ENCODE measurements at places on chromosomes 3 and 15.
A peak's percentile ranks its signal among the peaks of the same experiment; 100 is the strongest.

DNA sequence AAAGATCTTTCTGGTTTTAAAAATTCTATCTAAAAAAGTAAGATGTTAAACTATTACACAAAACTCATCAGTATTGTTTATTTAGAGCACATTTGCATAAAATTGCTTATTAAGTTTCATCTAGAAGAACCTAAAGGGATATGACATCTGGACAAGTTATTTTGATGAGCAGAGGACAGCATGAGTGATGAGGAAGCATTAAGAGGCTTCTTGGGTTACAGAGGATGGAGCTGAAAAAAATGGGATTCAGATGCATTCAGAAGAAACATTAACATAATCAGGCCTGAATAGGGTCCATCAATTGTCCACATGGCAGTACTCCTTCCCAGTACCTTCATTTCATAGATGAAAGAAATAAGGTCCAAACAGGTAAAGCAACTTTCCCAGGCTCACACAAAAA, 41.6 kb downstream of the IMPG2 start:
- no peak overlapping the region for H3K4me3 ChIP-seq
- no peaks in the 10 kb centered on the region for H3K36me3 ChIP-seq
- H3K27ac ChIP-seq = no peak overlapping the region
- H3K27me3 ChIP-seq = peaks cover 25% of the 10 kb centered on the region

GRCh38 chr15:74549816-74550215, 8.8 kb downstream of the ARID3B start:
- H3K27ac ChIP-seq = peak overlapping the region; percentile 32
- H3K4me3 ChIP-seq = no peak overlapping the region
- peaks cover 21% of the 10 kb centered on the region for H3K4me1 ChIP-seq
- no peaks in the 10 kb centered on the region for H3K27me3 ChIP-seq
- no peak for DNase-seq
- H3K36me3 ChIP-seq = peaks cover 57% of the 10 kb centered on the region

- H3K36me3 ChIP-seq = no peaks in the 10 kb centered on the region
- H3K27ac ChIP-seq = no peak overlapping the region
- H3K4me1 ChIP-seq = peaks cover 56% of the 10 kb centered on the region
- H3K27me3 ChIP-seq = peaks cover 93% of the 10 kb centered on the region
- peak; percentile 57 for DNase-seq
These were observed 1.0 kb downstream of the SHOX2 start for GRCh38 chr3:158105119-158105709.

GRCh38 chr3:112638327-112639020, 2.5 kb downstream of the CCDC80 start:
- H3K27me3 ChIP-seq = no peaks in the 10 kb centered on the region
- H3K4me1 ChIP-seq = peaks cover 54% of the 10 kb centered on the region
- no peaks in the 10 kb centered on the region for H3K36me3 ChIP-seq
- H3K27ac ChIP-seq = no peak overlapping the region
- DNase-seq = no peak
- H3K4me3 ChIP-seq = no peak overlapping the region

- H3K27ac ChIP-seq = no peak overlapping the region
- H3K27me3 ChIP-seq = no peaks in the 10 kb centered on the region
- H3K4me3 ChIP-seq = no peak overlapping the region
- no peaks in the 10 kb centered on the region for H3K4me1 ChIP-seq
These were observed 75.5 kb downstream of the ADAMTS9 start for GRCh38 chr3:64612082-64612860.

DNA sequence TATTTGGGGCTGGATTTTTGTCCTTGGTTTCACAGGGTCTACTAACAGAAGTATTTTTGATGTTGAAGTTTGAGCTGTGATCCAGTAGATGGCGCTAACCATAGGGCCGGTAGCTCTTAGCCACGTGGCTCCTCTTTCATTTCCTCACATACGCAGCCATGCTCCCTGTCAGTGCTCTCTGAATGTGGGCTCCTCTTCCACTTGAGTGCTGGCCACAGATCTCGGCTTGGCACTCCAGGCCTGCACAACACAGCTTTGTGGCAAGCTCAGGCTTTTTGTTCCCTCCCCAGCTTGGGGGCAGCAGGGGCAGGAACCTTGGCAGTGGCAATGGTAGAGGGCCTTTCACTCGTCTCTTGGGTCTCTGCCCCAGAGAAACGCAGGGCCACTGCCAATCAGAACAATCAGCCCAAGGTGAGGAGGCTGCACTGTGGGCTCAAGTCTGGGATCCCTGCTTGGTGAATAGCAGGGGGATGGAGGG, 18.6 kb upstream of the DNAAF4 start:
- H3K4me1 ChIP-seq = no peaks in the 10 kb centered on the region
- no peak overlapping the region for H3K27ac ChIP-seq
- H3K4me3 ChIP-seq = no peak overlapping the region
- no peaks in the 10 kb centered on the region for H3K36me3 ChIP-seq
- DNase-seq = peak; percentile 87

DNA sequence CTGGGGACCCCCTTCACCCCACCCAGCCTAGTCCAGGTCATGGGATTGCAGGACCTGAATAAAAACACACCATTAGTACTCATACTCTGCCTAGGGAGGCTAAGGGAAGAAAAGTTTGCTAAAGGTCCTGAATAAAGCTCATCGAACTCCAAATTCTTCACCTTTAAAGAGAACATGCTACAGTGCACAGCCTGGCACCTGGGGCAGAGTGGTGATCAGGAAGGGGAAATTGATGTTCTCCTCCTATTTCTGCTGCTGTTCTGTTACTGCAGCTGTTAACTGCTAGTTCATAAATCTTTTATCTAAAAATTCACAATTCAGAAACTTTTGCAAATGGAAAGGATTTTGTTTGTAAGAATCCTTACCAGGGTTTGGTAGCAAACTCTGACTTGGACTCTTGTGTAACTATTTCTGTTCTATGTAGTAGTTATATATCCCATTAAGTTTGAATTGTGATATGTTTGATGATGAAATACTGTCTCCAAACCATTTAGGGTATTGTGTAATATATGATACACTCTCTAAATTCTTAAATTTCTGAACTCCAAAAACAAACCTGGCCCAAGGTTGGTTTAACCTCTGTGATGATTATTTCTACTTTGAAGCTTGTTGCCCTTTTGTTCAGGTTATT, 27.9 kb downstream of the MCTP2 start:
- no peaks in the 10 kb centered on the region for H3K4me1 ChIP-seq
- H3K36me3 ChIP-seq = no peaks in the 10 kb centered on the region
- no peak overlapping the region for H3K4me3 ChIP-seq
- no peak overlapping the region for H3K27ac ChIP-seq
- H3K27me3 ChIP-seq = no peaks in the 10 kb centered on the region

GRCh38 chr3:59829527-59829926, 779.7 kb upstream of the CFAP20DC start:
- H3K27me3 ChIP-seq = no peaks in the 10 kb centered on the region
- H3K36me3 ChIP-seq = no peaks in the 10 kb centered on the region
- no peak for DNase-seq
- H3K27ac ChIP-seq = no peak overlapping the region

GRCh38 chr15:90982135-90982534, 12.2 kb downstream of the PRC1 start:
- no peak overlapping the region for H3K27ac ChIP-seq
- H3K36me3 ChIP-seq = peaks cover 64% of the 10 kb centered on the region
- no peak for DNase-seq
- no peaks in the 10 kb centered on the region for H3K27me3 ChIP-seq
- no peak overlapping the region for H3K4me3 ChIP-seq

GRCh38 chr15:65836665-65837064, 32.6 kb upstream of the RAB11A start:
- H3K4me1 ChIP-seq = peaks cover 13% of the 10 kb centered on the region
- no peak overlapping the region for H3K4me3 ChIP-seq

- H3K27me3 ChIP-seq = no peaks in the 10 kb centered on the region
- DNase-seq = no peak
- H3K36me3 ChIP-seq = no peaks in the 10 kb centered on the region
- no peak overlapping the region for H3K27ac ChIP-seq
These were observed 2.4 kb downstream of the RASA2 start for GRCh38 chr3:141489203-141489602.

DNA sequence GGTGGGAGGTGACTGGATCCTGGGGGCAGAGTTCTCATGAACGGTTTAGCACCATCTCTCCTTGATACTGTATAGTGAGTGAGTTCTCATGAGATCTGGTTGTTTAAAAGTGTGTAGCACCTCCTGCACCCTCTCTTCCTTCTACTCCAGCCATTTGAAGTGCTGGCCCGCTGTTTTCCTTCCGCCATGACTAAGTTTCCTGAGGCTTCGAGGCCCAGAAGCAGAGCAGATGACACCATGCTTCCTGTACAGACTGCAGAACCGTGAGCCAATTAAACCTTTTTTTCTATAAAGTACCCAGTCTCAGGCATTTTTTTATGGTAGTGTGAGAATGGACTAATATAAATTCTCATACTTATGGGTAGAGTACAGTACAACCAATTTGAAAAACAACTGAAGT, 123.6 kb upstream of the BHLHE40 start:
- DNase-seq = no peak
- no peaks in the 10 kb centered on the region for H3K4me1 ChIP-seq
- H3K4me3 ChIP-seq = no peak overlapping the region
- no peaks in the 10 kb centered on the region for H3K27me3 ChIP-seq

DNA sequence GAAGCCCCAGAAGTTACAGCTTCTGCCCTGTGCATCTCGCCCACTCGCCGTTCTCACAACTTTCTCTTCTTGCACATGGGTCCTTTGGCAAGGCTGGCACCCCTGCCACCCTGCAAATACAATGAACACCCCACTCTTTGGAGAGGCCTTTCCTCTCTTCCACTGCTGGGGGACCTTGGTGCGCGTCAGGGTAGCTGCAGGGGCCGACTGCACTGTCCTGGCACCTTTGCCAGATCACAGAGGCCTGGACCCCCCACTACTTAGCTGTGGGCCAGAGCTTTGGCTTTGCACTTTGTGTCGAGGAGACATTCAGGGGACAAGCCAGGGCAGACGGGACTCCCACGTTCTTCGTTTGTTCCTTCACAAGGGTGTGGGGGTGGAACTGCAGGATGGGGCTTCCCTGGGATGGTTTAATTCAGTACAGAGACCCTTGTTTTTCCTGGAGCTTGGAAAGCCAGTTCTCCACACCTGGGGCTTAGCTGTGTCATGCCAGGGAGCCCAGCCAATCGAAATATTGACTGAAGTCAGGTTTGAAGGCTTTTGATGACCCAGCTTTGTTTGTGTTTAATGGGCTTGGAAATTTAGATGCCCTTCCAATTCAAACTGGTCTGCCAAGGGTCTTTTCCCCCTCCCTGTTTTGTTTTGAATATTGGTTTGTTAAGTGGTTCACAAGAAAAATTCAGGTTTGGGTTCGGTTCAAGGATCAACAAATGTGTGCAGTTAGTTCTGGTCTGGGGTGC, 256.1 kb upstream of the TLE3 start:
- H3K27me3 ChIP-seq = no peaks in the 10 kb centered on the region
- H3K4me3 ChIP-seq = no peak overlapping the region
- H3K36me3 ChIP-seq = no peaks in the 10 kb centered on the region
- DNase-seq = no peak

DNA sequence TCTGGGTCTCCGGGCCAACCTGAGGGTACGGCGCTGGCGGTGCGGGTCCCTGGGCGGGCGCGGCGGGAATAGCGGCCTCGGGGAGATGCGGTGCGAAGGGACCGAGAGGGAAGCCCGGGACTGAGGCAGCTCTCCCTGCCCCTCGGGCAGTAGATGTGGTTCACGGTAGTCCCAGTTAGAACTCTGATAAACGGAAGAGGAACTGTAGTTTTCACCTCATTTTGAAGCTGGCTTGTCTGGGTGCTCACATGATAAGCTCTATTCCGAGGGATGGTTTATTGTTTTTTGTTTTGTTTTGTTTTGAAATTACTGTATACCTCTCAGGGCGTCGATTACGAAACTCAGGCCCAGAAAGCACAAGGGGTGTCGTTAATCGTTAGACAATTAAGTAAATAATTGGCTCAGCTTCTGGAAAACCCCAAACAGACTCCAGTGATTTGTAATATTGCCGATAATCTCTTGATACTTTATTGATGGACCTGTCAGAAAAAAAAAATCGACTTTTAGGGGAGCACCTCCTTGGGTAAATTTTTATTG, 413 bp downstream of the NUSAP1 start:
- peak overlapping the region; percentile 75 for H3K4me3 ChIP-seq
- no peaks in the 10 kb centered on the region for H3K27me3 ChIP-seq
- H3K4me1 ChIP-seq = peaks cover 17% of the 10 kb centered on the region
- DNase-seq = no peak
- H3K36me3 ChIP-seq = peaks cover 6% of the 10 kb centered on the region
- peak overlapping the region; percentile 73 for H3K27ac ChIP-seq

GRCh38 chr3:15440891-15441290, 13.5 kb downstream of the EAF1 start:
- H3K27ac ChIP-seq = no peak overlapping the region
- no peaks in the 10 kb centered on the region for H3K4me1 ChIP-seq
- H3K4me3 ChIP-seq = no peak overlapping the region
- DNase-seq = no peak
- H3K36me3 ChIP-seq = peaks cover 42% of the 10 kb centered on the region

DNA sequence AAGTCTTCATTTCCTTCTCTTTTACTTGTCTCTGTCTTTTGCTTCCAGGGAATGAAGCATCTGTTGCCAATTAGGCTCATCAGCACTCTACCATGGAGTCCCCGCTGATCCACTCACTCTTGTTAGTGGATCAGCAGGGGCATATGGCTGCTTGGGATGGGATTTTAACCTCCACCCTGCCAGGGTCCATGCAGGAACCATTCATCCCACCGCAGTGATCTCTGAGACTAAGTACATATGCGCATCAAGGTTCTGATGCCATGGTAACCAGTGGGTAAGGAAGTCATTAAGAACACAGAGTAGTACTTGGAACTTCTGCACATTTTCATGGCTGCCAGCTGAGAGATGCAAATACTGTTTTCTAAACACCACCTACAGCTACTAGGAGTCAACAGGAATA, 374.0 kb upstream of the ALCAM start:
- H3K4me1 ChIP-seq = no peaks in the 10 kb centered on the region
- no peaks in the 10 kb centered on the region for H3K36me3 ChIP-seq

DNA sequence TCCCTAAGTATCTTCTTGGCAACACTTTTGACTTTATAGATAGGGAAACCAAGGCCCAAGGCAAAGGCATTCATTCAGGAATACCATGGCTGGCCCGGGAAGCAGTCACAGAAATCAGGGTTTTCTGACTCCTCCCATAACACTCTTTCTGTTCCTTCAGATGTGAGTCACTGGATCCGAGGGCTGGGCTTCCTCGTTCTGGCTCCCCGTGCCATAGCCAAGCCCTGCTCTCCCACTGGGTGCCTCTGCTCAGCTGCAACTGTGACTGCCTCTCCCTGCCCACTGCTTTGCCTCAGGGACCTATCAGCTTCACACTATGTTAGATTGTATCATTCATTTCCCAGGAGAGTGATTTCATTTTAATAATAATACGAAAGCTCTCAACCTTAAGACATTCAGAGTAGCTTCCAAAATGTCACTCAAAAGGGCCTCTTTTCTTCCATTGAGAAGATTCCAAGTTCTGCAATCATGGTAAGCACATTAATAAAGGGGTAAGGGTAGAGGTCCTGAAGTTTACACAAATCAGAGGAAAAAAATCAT, 50.2 kb downstream of the GABRB3 start:
- peak; percentile 41 for DNase-seq
- H3K4me3 ChIP-seq = peak overlapping the region; percentile 9
- H3K36me3 ChIP-seq = no peaks in the 10 kb centered on the region
- no peaks in the 10 kb centered on the region for H3K27me3 ChIP-seq

Data from GM23338 (cell line).